ENCODE measurements at places on chromosomes 7 and 10.
A peak's percentile ranks its signal among the peaks of the same experiment; 100 is the strongest.

- no peak for DNase-seq
These were observed 101.0 kb downstream of the HBP1 start for GRCh38 chr7:107269790-107270189.

DNA sequence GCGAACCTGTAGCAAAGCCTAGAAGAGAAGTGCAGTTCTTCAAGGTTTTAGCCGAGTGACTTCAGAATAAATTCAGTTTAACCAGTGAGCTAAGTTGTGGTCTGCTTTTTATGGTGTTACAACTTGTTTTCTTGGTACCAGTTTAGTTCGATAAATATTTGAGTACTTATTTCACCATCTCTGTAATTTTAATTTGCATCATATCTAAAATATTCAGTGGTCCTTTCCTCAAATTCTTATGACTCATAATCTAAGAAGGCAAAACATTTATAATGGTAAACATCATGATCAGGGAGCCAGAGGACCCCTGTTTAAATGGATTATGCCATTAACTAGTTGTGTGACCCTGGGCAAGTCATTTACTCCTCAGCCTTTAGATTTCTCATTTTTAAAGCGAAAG, 4.1 kb upstream of the BMPER start:
- DNase-seq, result no peak

- DNase-seq, result no peak
These were observed 229.3 kb upstream of the KLF14 start for GRCh38 chr7:130963339-130963738.

DNA sequence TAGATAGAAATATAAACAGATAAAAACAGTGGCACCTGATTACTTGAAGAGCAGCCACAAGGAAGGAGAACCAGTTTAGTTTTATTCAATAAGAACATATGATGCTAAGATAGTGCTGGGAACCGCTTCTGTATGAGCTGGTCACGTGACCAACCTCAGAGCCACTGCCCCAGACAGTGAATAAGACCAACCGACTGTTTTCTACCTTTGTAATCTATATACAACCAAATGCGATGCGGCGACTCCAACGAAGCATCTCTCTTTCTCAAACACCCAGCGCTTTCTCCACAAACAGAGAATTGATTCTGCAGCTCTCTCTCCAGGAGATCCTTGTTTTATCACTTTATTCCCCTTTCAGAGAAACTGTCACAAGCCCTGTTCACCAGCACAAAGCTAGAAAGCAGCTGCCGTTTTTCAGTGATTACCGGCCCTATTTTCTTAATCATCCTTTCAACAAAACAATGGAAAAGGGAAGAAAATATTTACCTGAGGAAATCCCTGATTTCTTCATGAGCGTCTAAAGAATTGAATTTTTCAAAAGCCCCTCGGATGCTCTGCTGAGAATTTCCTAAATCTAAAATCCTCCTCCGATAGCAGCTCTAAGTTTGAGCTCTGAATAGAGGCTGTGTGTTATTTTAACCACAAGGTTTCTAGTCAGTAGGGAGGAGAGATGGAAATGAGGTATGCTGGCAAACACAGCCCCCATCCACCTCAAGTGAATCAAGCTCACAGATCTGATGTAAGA, 55.7 kb upstream of the JCAD start:
- DNase-seq, result no peak

GRCh38 chr10:68406111-68406814, 814 bp downstream of the RUFY2 start:
- DNase-seq, result peak; percentile 82

GRCh38 chr7:69728304-69728703, 130.0 kb downstream of the AUTS2 start:
- DNase-seq, result no peak
